ENCODE measurements at places on chromosomes 3 and 15.

DNA sequence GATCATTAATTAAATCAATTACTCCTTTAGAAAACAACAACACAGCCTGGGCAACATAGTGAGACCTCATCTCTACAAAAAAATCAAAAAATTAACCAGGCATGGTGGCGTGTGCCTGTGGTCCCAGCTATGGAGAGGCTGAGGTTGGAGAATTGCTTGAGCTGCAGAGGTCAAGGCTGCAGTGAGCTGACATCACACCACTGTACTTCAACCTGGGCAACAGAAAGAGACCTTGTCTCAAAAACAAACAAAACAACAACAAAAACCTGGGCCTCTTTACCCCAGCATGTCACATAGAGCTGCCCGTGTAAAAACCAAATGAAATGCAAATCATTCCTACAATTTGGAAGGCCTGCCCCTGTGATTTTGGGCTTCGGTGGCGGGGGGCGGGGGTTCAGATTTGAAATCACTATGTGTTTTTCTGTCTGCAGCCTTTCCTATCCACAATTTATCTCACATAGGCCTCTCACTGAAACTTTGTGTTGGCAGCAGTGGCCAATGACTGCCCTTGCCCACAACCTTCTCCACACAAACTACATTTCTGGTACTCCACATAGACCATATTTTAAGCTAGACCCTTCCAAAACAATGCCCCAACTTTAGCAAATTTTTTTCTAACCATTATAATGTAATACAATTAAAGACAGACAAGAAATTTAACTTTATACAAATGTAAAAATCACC, 6.5 kb downstream of the ADAM10 start:
- no peak for DNase-seq

GRCh38 chr3:110487840-110488239, 583.8 kb upstream of the NECTIN3 start:
- no peak for DNase-seq

- no peak for DNase-seq
Measured at GRCh38 chr3:159902546-159903314, 85.9 kb upstream of the IL12A start.

DNA sequence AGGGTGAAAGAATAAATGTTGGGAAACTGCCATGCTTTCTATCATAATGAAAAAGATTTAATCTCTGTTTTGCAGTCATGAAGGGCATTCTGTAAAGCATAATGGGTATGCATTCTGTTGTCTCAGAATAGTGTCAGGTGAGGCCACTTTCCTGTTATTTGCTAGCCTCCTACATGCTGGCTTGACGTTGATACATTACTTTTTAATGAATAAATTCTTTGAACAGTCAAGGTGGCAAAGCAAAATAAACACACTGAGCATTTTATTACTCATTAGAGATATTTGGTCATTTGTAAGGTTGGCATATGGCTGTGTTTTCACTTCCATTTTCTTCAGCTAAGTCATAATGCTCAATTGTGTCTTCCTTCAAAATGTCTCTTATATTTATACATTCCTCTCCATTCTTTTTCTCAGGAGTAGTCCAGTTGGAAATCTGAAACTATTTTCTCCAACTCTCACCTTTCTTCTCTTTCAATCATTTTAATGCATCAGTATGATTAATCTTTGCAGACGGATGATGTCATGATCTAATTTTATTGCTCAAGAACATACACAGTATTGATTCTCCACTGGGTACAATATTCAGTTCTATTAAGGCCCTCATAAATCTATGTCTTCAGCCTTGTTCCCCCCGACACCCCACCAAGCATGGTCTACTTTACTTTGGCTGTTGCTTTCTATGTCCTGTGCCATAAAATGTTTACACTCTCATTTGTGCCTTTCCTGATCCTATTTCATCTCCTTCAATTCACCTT, 290.7 kb downstream of the GBE1 start:
- no peak for DNase-seq

Measured in neuronal stem cell (in vitro differentiated cells).